ENCODE measurements at places on chromosomes 13 and 19.

GRCh38 chr13:41427666-41428065 is 29.7 kb upstream of the RGCC start:
- DNase-seq = no peak

- no peak for DNase-seq
These were observed 599 bp upstream of the ARHGEF7 start for GRCh38 chr13:111114362-111115060.

DNA sequence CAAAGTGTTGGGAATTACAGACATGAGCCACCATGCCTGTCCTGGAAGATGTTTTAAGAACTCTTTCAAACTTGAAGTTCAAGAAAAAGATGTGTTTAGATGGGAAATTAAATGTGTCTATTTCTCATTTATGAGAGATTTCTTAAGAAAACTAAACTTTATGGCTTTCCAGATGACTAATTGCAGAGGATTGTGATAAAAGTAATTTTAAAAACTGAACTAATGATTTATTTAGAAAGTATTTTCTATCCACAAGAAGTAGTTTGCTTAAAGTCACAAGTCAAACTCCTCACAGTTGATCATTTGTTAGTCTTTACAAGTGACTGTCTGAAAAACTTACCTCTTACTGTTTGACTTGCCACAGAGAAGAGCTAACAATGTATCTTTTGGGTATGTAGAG is 89.6 kb upstream of the SPRY2 start:
- DNase-seq = no peak

DNA sequence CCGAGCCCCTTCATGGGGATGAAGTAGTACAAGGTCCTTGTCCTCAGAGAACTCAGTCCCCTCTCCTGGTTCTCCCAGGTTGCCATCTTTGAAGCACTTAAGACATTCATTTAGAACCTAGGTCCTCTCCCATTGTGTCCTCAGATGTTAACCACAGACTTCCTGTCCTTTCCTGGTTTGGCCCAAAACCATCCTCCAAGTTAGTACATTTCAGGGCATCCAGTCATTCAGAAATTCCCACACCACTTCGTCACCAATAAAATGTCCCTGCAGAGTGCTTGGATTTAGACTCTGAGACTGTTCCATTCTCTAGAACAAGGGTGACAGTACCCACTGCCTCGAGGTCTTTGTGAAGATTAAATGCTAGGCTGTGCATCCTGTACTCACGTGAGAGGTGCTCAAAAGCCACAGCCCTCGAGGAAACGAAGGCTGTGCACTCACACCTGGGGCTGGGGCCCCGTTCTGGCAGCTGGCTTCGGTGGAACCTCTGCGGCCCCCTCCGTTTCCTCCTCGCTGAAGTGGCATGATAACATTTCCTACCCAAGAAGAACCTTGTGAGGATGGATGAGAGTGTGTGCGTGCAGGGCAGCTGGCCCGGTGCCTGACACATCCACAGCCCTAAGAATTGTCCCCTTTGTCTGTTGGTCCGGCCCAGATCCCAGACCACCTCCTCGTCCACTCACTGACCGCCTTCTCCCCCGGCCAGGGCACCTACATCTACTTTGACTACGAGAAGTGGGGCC is 4.7 kb downstream of the LENG1 start:
- DNase-seq = no peak

GRCh38 chr19:3665681-3666544 is 34.4 kb downstream of the PIP5K1C start:
- peak; percentile 69 for DNase-seq

DNA sequence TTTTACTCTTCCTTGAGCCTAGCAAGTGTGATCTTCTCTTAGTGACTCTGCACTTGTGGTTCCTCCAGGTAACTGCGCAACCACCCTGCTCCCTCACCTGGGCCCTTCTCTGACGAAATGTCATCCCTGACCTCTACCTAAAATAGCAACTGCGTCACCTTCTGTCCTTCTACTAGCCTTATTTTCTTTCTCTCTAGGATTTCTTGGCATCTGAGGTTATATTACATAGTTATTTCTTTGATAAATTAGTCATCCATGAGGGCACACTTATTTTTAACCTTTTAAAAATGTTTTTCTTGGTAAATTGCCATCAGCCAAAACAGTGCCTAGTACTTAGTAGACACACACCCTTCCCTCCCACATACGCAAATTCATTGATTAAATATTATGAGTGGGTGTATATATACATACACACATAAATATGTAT is 355.5 kb downstream of the ENOX1 start:
- DNase-seq = no peak

DNA sequence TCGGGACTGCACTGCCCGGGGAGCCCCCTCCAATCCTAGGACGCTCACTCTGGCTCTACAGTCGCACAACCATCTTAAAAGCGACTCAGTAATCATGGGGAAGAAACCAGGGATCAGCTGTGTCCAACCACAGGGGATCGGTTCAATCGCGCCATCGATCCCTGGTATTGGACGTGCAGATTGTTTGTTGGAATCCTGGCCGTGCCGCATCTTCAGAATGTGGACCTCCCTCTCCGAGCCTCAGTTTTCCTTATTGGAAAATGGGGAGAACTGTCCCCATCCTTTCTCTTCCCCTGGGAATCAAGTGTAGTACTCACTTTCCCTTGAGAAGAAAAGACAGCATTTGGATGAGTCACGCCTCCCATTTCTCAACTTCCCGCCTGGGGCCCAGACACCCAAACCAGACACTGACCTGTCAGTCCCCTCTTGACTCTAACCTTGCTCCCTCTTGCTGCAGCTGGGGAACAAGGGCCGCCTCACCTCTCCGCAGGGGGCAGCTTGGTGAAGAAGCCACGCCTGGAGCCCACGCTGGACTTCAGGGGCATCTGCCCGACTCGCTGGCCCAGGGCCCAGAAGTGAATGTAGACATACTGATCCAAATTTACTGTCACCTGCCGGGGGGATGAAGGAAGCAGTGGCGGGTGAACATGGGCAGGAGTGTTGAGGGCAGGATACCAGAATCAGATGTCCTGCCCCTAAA is 17.6 kb downstream of the EMP3 start:
- DNase-seq = no peak
